Osteocyte (in vitro differentiated cells): ENCODE measurements at places on chromosomes 1 and 21. TPM values are rescaled to one million over a fixed set of nuclear protein-coding genes. Genes with fewer than 3 reads are reported as not detected.

- no peaks in the 10 kb centered on the region for H3K36me3 ChIP-seq
- H3K27me3 ChIP-seq: no peaks in the 10 kb centered on the region
- no peak overlapping the region for H3K27ac ChIP-seq
- peaks cover 36% of the 10 kb centered on the region for H3K4me1 ChIP-seq
Measured at GRCh38 chr1:235940285-235940684, 73.6 kb upstream of the LYST start.

DNA sequence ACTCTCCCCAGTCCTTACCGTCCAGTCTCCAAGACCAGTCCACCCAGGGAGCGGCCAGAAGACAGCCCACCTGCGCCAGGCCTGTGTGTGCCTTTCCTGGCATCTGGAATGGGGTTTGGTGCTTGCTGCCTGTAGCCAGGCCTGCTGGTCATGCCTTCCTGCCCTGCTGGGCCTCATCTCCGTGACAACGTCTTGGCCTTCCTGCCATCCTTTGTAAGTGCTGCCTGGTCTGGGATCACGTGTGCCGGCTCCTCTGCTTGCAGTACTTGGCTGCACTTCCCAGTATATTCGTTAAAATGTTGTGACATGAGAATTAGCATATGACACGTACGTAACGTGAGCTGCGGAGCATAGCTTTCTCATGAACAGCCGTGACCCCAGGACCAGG is 145.3 kb upstream of the COL6A1 start:
- H3K27me3 ChIP-seq: no peaks in the 10 kb centered on the region
- peaks cover 3% of the 10 kb centered on the region for H3K36me3 ChIP-seq
- no peak overlapping the region for H3K4me3 ChIP-seq
- H3K27ac ChIP-seq: no peak overlapping the region
- peaks cover 48% of the 10 kb centered on the region for H3K4me1 ChIP-seq

- no peaks in the 10 kb centered on the region for H3K36me3 ChIP-seq
- no peaks in the 10 kb centered on the region for H3K27me3 ChIP-seq
- no peak overlapping the region for H3K4me3 ChIP-seq
- H3K4me1 ChIP-seq: peaks cover 38% of the 10 kb centered on the region
Measured at GRCh38 chr1:197787056-197787455, 11.8 kb upstream of the DENND1B start.

- no peaks in the 10 kb centered on the region for H3K36me3 ChIP-seq
- H3K27ac ChIP-seq: no peak overlapping the region
- peaks cover 4% of the 10 kb centered on the region for H3K27me3 ChIP-seq
Measured at GRCh38 chr1:234303231-234303630, 70.0 kb upstream of the COA6 start.

DNA sequence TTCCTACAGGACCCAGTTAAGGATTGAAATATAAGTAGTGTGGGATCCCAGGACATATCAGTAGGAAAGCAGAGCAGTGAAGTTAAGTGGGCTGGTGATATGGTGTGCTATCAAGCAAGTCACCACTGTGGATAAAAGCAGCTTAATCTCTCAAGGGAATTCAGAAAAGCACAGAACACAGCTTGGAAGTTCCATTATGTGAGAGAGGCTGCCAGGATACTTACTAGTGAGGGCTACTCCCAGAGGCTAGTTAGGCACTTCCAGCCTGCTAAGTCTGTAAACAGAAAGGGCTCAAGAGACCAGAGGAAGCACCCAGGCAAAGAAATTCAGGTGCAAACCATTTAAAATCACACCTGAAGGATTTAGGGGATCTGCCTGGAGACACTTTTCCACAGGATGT is 18.8 kb upstream of the GRIK1 start:
- peaks cover 32% of the 10 kb centered on the region for H3K27me3 ChIP-seq
- H3K27ac ChIP-seq: no peak overlapping the region
- H3K36me3 ChIP-seq: no peaks in the 10 kb centered on the region
- no peak for DNase-seq

DNA sequence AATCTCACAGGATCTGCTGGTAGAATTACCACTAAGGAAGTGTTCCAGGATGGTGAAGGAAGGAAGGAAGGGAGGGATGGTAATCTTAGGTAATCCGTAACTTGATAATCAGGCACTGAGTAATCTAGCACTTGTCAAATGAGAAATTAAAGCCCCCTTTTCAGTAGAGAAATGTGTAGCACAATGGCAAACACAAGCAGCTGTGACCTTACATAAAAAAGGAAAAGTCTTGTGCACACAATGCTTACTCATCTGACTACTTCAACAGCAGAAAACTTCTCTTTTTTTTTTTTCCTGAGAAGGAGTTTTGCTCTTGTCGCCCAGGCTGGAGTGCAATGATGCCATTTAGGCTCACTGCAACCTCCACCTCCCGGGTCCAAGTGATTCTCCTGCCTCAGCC is 6.1 kb downstream of the NUP210L start:
- peaks cover 1% of the 10 kb centered on the region for H3K36me3 ChIP-seq
- DNase-seq: no peak
- no peaks in the 10 kb centered on the region for H3K27me3 ChIP-seq
- H3K4me3 ChIP-seq: no peak overlapping the region

DNA sequence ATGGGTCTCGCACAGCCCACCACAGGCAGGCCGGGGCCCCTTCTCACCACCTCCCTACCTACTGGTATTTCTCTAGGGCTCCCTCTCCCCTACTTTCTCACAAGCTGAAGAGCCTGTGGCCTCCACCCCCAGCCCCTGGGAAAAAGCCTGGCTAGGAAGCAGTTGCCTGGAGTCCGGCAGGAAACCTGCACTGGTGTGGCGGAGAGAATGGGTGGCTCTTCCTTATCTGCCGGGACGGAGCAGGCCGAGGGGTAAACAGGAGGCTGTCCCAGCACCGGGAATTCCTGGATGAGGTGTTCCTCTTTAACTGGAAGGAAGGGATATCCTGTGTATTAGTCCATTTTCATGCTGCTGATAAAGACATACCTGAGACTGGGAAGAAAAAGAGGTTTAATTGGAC is 125.8 kb downstream of the TLR5 start:
- DNase-seq: no peak
- peaks cover 10% of the 10 kb centered on the region for H3K27me3 ChIP-seq
- no peak overlapping the region for H3K27ac ChIP-seq
- no peak overlapping the region for H3K4me3 ChIP-seq

GRCh38 chr1:203091761-203092330 is 6.0 kb upstream of the MYOG start:
- H3K4me3 ChIP-seq: no peak overlapping the region
- peaks cover 50% of the 10 kb centered on the region for H3K27me3 ChIP-seq
- H3K27ac ChIP-seq: no peak overlapping the region
- no peaks in the 10 kb centered on the region for H3K36me3 ChIP-seq
- H3K4me1 ChIP-seq: peaks cover 1% of the 10 kb centered on the region
- DNase-seq: peak; percentile 60

The C1orf21 gene
- total RNA-seq: 31.8 and 39.6 TPM in 2 replicates

The PSMB2 gene
- 62.8 and 70.7 TPM in 2 replicates for total RNA-seq

The LORICRIN gene
- total RNA-seq: not detected in 2 replicates
